ENCODE measurements at places on chromosomes 6 and 20.
A peak's percentile ranks its signal among the peaks of the same experiment; 100 is the strongest.

DNA sequence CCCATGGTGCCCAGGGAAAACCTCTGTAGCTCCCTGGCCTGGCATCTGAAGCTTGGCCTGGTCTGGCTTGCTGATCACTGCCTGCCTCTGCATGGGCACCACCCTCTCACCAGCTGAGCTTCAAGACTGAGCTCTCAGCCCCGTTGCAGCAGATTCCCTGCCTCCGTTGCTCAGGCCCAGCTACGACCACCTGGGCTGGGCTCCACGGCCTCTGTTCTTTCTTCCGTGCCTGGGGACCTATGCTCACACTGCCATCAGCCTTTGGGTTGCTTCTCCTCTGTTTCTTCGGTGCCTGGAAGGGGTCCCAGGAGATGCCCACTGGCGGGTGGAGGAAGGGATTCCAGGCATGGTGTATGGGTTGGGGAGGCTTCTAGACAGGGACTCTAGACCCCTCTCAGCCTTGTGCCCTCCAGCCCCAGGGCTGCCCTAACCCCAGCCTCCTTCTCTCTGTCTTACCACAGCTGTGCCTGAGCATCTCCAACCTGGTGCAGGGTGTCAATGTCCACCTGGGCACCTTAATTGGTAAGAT, 9.1 kb downstream of the BPIFB2 start:
- no peaks in the 10 kb centered on the region for H3K27me3 ChIP-seq
- no peak for DNase-seq
- H3K4me1 ChIP-seq = no peaks in the 10 kb centered on the region
- no peak overlapping the region for H3K27ac ChIP-seq

GRCh38 chr20:53839423-53840176, 230.8 kb downstream of the BCAS1 start:
- H3K4me1 ChIP-seq = peaks cover 75% of the 10 kb centered on the region
- H3K27me3 ChIP-seq = no peaks in the 10 kb centered on the region
- H3K4me3 ChIP-seq = peak overlapping the region; percentile 57
- H3K27ac ChIP-seq = peak overlapping the region; percentile 89

DNA sequence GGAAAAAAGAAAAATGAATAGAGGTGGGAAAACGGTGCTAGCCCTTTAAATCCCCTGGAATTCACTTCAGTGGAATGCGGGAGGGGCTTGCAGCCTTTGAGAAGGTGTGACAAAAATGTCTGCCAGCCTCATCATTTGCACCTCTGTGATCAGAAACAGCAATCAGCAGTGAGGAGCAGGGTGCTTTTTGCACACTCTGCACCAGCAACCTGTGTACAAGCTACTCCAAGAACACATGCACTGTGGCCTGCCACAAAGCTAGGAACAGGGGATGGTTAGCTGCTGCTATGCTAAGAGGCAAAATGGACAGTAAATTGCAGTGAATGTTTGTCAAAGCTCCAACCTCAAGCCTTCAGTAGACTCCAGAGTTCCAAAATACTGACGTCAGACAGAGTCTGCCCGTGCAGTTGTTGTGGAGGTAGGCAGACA, 29.7 kb downstream of the GINS1 start:
- H3K27ac ChIP-seq = no peak overlapping the region
- peaks cover 14% of the 10 kb centered on the region for H3K4me1 ChIP-seq
- H3K4me3 ChIP-seq = no peak overlapping the region
- no peaks in the 10 kb centered on the region for H3K36me3 ChIP-seq
- no peak for DNase-seq

GRCh38 chr6:41557335-41557734, 11.2 kb downstream of the FOXP4 start:
- no peaks in the 10 kb centered on the region for H3K27me3 ChIP-seq
- H3K4me1 ChIP-seq = peaks cover 35% of the 10 kb centered on the region
- H3K27ac ChIP-seq = no peak overlapping the region
- no peak overlapping the region for H3K4me3 ChIP-seq
- no peak for DNase-seq

GRCh38 chr6:130787726-130788500, 39.3 kb upstream of the SMLR1 start:
- H3K4me1 ChIP-seq = no peaks in the 10 kb centered on the region
- no peak for DNase-seq
- no peaks in the 10 kb centered on the region for H3K36me3 ChIP-seq
- H3K4me3 ChIP-seq = no peak overlapping the region
- H3K27ac ChIP-seq = no peak overlapping the region

DNA sequence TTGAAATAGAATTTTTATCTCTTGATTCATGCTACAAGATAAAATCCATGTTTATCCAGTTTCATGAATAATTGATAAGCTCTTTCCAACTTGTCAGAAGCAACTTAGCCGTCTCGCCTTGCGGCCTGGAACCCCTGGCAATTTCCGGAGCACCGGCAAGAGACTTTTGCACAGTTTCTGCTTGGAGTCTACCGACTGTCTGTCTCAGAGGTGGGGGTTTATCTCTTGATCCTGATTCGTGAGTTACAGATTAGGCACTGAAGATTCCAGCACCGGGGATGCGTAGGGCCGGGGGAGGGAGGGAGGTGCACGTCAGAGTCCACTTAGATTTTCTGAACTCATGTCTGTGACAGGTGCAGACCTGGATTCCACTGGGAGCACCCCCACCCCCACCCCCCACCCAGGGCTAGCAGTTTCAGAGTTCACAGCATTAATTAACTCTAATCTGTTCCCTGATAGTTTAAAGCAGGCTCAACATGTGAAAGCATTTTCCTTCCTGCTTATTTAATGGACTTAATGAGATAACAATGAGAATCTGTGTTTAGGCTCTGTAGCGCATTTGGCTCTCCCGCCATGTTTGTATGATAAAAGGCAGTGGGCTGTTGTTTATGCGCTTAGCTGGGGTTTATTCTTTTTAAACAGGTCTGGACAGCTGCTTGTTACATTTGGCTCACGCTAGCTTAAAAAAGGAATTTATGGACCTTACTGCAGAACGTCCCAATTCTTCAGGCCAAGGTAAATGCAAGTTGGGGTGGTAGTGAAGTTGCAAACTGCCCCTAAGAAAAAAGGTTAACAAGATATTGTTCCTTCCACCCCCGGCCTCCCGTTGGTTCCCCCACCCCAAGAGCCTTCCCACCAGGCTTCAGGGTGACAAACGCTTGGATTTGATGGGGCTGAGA, 8.1 kb upstream of the APCDD1L start:
- H3K4me3 ChIP-seq = no peak overlapping the region
- H3K4me1 ChIP-seq = no peaks in the 10 kb centered on the region
- DNase-seq = no peak
- H3K27ac ChIP-seq = no peak overlapping the region

DNA sequence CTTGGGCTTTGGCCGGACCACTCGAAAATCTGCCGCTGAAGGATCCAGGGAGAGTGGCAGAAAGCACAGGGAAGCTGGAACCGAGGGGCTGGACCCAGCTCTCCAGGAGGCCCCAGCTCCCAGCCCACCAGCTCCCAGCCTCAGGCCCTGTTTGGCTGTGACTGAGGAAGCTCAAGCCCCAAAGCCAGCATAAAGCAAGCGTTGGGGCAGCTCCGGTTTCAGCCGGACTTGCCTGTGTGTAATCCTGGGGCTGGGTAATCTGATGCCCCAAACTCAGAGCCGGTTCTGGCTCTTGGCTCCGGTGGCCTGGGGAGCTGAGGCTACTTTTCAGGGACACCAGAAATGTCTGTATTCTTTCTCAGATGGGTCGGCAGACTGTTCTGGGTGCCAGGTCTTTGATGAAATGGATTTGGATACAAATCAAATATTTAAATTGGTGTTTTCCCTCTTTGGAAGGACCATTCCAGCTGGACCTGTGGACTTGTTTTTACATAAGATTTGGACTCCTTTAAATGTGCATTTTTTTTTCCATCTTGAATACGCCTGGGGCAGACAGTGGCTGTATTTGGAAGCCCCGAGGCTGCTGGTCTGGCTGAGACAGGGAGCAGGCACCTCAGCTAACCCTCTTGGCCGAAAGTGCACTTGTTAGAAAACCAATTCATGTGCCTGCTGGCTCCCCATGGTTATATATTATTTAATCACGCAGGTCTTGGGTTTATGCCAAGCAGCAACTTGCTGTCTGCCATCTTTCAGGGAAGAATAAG, 29.7 kb downstream of the RPP40 start:
- no peaks in the 10 kb centered on the region for H3K4me1 ChIP-seq
- H3K27me3 ChIP-seq = peaks cover 13% of the 10 kb centered on the region
- no peak overlapping the region for H3K4me3 ChIP-seq
- H3K36me3 ChIP-seq = no peaks in the 10 kb centered on the region
- no peak for DNase-seq

DNA sequence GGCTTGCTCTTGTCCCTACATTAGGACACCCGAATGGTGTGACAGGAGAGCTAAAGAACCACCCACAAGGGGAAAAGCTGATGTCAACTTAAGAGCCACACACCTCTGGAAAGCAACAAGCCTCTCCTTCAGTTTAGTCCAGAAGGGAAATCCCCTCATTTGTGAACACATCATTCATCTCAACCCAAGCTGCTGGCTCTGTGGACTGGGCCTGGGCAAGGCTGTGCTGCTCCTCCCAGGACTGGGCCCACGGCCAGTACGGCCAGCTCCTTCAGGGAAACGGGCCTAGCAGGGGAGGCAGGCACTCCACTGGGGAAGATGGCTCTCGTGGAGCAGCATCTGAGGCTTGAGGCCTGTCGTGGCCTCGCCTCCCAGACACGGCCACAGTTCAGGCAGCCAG, 12.8 kb upstream of the SLC4A11 start:
- H3K36me3 ChIP-seq = peaks cover 17% of the 10 kb centered on the region
- H3K4me1 ChIP-seq = peaks cover 5% of the 10 kb centered on the region
- no peak overlapping the region for H3K27ac ChIP-seq
- no peak overlapping the region for H3K4me3 ChIP-seq
- DNase-seq = no peak

DNA sequence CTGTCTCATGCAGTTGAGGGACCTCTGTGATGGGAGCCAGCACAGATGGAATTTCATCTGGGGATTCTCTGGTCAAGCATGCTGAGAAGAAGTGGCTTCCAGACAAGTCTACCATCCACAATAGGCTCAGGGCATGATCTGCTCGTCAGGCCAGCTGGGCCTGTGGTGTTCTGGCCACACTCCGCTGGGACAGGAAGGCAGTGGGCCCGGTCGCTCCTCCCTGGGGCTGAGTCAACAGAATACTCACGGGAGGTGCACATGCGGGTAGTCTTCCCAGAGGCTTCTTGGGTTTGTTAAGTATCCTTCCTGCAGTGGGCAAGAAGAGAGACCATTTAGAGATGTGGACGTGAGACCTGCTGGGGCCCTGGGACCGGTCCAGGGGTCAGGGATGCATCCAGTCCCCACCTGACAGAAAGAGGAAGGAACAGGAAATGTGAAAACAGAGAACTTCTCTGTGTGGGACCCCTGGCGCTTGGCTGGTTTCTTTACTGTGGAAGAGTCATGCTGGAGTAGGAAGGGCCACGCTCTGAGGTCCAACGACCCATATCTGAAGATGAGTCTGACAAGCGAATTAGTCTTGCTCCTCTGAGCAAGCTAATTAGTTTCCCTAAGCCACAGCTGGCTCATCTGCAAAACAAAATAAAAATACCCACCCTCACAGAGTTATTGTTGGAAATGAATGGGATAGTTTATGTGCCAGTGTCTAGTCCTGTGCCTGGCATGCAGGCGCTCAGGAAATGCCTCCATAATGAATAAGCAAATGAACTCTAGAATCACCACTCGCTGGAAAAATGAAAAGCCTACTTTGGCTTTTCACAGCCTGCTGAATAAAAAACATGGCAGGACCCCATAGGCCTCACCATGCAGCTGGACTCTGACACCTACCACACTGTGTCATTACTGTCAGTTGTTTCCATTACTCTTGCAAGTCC, 67.3 kb downstream of the TRAM2 start:
- H3K4me1 ChIP-seq = peaks cover 6% of the 10 kb centered on the region
- H3K27ac ChIP-seq = no peak overlapping the region
- H3K27me3 ChIP-seq = no peaks in the 10 kb centered on the region
- H3K4me3 ChIP-seq = no peak overlapping the region
- no peak for DNase-seq
- H3K36me3 ChIP-seq = peaks cover 82% of the 10 kb centered on the region

DNA sequence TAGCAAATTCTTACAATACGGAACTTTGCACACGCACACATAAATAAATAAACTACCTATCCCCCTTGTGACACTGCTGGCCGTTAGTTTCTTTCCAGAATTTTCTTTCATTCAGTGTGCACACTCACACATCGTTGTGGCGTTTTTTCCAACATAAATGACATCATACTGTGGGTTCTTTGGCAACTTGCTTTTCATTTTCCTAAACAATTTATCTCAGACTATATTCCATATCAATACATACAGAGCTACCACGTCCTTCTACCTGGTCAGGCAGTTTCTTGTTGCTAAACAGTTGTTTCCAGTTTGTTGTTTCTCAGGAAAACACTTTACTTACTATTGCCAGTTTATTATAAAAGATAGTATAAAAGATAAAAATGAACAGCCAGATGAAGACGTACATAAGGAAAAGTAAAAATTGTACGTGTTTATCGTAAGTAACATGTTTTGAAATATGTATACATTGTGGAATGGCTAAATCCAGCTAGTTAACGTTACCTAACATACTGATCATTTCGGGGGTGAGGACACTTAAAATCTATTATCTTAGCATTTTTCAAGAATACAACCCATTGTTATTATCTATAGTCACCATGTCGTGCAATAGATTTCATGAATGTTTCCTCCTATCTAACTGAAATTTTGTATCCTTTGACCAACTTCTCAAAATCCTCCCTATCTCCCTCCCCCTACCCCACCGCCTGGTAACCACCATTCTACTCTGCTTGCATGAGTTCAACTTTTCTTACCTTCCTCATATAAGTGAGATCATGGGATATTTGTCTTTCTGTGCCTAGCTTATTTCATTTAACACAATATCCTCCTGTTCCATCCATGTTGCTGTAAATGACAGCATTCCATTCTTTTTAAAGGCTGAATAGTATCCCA, 1.2 kb upstream of the TP53RK start:
- peaks cover 23% of the 10 kb centered on the region for H3K36me3 ChIP-seq
- H3K27ac ChIP-seq = peak overlapping the region; percentile 57
- peaks cover 42% of the 10 kb centered on the region for H3K4me1 ChIP-seq
- H3K27me3 ChIP-seq = no peaks in the 10 kb centered on the region

- no peaks in the 10 kb centered on the region for H3K4me1 ChIP-seq
- peaks cover 89% of the 10 kb centered on the region for H3K36me3 ChIP-seq
- no peak overlapping the region for H3K27ac ChIP-seq
- no peaks in the 10 kb centered on the region for H3K27me3 ChIP-seq
- no peak overlapping the region for H3K4me3 ChIP-seq
These were observed 29.6 kb upstream of the MAP7 start for GRCh38 chr6:136579800-136580199.

- DNase-seq = no peak
- H3K36me3 ChIP-seq = peaks cover 20% of the 10 kb centered on the region
- peaks cover 7% of the 10 kb centered on the region for H3K4me1 ChIP-seq
- H3K4me3 ChIP-seq = no peak overlapping the region
- no peak overlapping the region for H3K27ac ChIP-seq
These were observed 34.1 kb upstream of the RPL7L1 start for GRCh38 chr6:42845327-42845694.

All from activated B cell treated with CpG ODN at 0.5 μM for 24 hours (primary cell).